ENCODE measurements at places on chromosomes 2 and 18.

DNA sequence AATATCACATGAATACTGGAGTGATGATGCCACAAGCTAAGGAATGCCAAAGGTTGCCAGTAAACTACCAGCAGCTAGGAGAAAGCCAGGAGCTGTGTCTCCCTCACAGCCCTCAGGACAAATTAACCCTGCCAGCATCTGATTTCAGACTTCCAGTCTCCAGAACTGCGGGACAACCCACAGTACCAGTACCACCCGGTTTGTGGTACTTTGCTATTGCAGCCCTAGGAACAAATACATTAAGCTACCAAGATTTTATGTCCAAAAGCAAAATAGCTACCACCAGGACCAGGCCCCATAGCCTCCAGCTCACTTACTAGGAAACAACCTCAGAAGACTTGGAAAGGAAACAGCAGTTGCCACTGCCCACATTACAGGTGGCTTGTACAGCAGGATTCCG is 10.0 kb downstream of the PID1 start:
- DNase-seq = no peak

DNA sequence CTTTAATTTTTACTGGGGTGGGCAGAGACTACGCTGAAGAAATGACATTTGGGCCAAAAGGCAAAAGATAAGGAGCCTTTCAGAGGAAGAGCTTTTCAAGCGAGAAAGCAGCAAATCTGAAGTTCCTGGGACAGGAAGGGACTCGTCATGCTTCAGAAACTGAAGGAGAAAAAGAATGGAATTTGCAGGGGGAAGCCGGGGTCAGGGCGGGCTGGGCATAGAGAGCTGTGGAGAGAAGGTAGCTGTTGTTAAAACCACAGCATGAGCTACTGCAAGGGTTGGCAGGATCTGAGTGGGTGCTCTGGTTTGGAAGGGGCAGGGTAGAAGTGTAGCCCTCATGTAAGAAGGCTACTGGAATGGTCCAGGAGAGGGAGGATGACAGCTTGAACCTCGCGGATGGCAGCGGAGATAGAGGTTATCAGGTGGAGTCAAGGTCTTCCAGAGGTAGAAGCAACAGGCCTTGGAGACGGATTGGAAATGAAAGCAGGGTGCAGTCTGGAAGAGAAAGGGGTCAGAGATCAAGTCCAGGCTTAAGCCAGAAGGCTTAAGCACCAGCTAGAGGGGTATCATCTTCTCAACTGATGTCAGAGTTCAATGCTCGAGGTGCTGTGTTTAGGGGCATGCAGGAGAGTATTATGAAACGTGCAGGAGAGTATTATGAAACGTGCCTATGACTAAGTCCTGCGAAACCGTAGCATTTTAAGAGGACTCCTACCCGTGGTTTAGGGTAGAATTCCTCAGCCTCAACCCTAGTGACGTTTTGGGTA is 18.9 kb downstream of the ATP8B1 start:
- DNase-seq = no peak

DNA sequence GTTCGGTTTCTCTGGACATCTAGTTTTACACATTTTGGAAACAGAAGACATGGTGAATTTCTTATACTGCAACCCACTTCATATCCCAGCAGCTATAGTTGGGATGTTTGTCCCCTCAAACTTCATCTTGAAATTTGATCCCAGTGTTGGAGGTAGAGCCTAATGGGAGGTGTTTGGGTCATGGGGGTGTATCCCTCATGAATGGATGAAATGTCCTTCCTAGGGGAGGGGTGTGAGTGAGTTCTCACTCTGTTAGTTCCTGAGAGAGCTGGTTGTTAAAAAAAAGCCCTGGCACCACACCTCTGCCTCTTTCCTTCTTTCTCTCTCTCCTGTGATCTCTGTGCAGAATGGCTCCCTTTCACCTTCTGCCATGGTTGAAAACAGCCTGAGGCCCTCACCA is 369.0 kb upstream of the KCNJ3 start:
- no peak for DNase-seq

- no peak for DNase-seq
These were observed at the start of gene SLC5A7 for GRCh38 chr2:107986278-107987217. SLC5A7 (plus strand) TSS chr2:107986524; CDS start chr2:107988156, 1,632 bp downstream.

DNA sequence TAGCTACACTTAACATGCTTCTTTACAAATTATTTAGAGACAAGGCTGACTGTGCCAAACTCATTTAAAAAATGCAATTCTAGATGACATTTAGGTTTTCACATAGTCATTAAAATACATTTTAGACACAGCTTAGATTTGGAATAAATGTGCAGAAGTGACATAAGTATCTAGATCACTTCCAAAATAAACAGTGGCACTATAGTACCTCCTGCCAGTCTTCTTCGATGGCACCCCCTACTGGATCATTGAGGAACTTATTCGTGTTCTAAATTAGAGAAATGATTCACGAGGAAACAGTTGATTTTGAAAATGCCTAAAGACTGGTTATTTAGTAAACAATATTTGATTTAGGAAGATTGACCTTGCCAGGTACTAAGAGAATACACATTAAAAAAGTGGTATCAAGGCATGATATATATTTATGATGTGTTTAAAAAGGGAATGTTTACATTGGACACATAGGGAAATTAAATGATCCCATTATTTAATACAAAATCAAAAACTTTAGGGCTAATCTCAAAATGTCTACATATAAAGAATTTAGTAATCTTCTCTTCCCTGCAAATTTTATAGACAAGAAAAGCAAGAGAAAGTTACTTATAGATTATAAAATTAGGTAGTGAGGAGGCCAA is 323.9 kb downstream of the XIRP2 start:
- no peak for DNase-seq

DNA sequence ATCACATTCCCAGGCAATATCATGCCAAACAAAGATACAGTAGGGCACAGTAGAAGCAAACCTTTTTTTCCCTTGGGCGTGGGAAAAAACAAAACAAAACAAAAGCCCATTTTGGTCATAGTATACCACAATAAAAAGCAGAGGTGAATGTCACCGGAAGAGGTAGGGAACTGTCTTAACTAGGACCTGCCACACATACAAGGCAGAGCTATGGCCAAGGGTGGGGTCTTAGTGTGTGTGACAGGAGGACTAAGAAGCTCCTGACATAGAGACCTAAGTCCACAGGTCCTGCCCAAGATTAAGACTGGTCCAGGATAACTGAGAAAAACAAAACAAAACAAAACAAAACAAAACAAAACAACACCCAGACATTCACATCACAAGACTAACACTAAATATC is 441.2 kb upstream of the DSEL start:
- DNase-seq = no peak

- no peak for DNase-seq
These were observed 5.4 kb upstream of the CNDP1 start for GRCh38 chr18:74528913-74529312.

GRCh38 chr18:40962784-40963183 is 992.2 kb upstream of the PIK3C3 start:
- no peak for DNase-seq

GRCh38 chr2:138712212-138712979 is 67.8 kb downstream of the NXPH2 start:
- DNase-seq = no peak

- DNase-seq = no peak
These were observed 2110.3 kb upstream of the CELF4 start for GRCh38 chr18:39675906-39676305.

- DNase-seq = no peak
These were observed 326.9 kb downstream of the MEIS1 start for GRCh38 chr2:66761826-66762225.

DNA sequence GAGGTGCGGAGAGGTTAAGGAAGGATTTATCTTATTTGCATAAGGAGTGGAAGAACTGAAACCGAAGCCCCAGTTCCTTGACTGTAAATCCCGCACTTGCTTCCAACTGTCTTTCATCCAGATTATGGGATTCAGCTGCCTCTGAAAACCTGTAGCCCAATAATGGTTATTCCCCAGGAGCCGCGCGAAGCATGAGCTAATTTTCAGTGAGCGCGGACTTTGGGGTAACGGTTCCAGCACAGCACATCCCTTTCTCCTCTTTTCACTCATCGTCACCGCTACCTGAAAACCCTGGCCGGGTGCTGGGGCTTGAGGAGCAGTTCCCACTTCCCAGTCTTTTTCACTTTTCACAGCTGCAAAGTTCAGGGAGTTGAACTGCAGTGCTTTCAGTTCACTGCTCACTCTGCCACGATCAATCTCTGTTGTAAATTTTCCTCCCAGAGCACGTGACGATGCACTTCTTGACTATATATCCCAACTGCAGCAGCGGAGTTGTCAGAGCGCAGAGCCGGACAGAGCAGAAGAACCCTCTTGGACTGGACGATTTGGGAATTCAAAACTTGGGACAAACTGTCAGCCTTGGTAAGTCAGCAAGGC is at the start of gene KCNE4:
TSS of gene KCNE4 (plus strand) at position 498 of the 597 bp plus-strand sequence. CDS start 641 bp downstream, outside the sequence.
- DNase-seq = no peak

GRCh38 chr2:37711831-37712230 is 40.4 kb upstream of the CDC42EP3 start:
- no peak for DNase-seq

- DNase-seq = no peak
These were observed 833.2 kb downstream of the GALR1 start for GRCh38 chr18:78082816-78083215.

GRCh38 chr2:222598611-222599010 is 57.3 kb downstream of the FARSB start:
- no peak for DNase-seq

DNA sequence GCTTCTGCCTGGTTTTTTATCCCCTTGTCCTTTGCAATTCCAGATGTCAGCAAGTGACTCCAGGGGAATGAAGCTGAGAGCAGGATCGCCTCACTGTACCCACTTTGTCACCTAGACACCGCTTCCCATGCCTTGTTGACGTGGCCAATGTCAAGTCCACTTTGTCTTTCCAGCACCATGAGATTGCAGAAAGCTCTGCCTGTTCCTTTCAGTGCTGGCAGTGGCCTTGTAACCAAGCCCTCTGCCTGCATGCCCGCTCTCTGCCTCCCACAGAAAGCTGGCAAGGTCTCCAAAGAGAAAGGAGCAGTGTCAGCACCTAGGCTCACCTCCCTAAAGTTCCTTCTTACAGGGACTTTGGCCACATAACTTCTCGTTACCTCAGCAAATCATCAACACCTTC is 282.2 kb upstream of the ST6GAL2 start:
- DNase-seq = no peak

- no peak for DNase-seq
These were observed 558 bp downstream of the FBXO41 start for GRCh38 chr2:73283545-73284295.

DNA sequence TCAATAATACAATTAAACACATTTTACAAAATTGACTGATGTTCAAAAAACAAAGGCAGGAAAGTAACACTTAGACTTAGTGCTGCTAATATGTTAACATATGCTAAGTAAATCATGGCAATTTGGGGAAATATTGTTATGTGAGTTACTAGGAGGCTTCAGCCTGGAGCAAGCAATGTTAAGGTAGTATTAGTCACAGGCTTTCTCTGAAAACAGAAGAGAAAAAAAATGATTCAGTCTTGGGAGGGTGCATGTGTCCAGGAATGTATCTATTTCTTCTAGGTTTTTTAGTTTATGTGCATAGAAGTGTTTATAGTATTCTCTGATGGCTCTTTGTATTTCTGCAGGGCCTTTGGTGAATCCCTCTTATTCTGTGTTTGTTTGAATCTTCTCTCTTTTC is 345.8 kb upstream of the TFPI start:
- no peak for DNase-seq

GRCh38 chr2:136243638-136244535 is 125.9 kb upstream of the CXCR4 start:
- DNase-seq = no peak

GRCh38 chr2:158782616-158783015 is 12.5 kb upstream of the DAPL1 start:
- DNase-seq = no peak

DNA sequence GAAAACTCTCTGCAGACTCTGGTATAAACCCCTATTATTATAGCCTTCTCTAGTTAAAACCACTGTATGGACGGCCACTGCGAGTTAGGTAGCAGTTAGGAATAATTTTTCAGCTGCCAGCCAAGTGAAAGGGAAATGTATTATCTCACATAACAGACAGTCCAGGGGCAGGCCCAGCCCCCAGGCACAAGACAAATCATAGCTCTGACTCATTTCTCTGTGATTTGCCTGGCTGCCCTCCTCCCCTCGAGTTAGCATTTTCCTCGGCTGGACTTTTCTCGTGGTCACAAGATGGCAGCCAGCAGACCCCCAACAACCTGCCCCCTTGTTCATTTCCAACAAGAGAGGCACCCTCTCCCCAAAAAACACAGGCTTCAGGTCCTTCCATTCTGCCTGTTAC is 10.5 kb downstream of the VIT start:
- no peak for DNase-seq

DNA sequence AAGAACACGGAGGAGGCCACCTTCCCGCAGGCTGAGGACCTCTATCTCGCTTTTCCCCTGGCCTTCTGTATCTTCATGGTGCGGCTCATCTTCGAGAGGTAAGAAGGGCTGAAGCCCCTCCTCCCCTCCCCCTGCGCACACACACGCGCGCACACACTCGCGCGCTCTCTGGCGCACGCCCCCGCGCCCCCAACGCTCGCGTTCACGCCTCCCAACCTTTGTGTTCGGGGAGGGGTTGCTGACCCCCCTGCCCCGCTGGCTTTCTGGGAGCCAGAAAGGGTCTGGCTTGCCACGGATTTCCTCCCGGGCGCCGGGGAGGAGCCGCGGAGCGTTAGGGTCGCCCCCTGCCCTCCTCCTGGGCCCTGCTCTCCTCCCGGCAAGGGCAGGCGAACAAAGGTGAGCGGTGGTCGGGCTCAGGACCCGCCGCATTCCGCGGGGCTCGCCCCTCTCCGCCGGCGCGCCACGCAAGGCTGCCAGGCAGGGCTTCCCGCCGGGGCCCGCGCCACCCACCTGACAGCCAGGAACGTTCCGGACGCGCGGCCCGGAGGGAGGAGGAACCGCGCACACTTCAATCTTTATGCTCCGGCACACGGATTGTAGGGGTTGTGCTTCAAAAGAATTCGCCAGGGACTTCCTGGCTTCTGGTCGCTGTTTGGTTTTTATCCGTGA is 583 bp downstream of the CERS6 start:
- DNase-seq = peak; percentile 32

- no peak for DNase-seq
These were observed 1.7 kb downstream of the SLC8A1 start for GRCh38 chr2:40450066-40450795.

DNA sequence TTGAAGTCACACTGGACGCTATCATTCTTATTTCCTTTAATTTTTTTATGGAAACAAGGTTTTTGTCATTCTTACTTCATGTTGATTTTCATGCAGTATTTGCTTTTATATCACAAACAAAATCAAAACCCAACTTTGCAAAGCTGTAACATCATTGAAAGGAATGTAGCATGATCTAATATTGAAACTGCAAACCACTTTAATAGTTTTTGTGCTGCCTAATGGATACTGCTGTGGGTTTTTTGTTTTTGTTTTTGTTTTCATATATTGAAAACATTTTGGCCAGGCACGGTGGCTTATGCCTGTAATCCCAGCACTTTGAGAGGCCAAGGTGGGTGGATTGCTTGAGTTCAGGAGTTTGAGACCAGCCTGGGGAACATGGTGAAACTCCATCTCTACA is 81.6 kb downstream of the MAP2 start:
- DNase-seq = no peak

GRCh38 chr18:54193786-54194185 is 30.7 kb downstream of the MBD2 start:
- DNase-seq = no peak
